Urothelium cell line (cell line): ENCODE measurements at places on chromosomes 7 and 10.

- no peak for DNase-seq
Observed at GRCh38 chr7:8765374-8765773, 332.0 kb downstream of the NXPH1 start.

DNA sequence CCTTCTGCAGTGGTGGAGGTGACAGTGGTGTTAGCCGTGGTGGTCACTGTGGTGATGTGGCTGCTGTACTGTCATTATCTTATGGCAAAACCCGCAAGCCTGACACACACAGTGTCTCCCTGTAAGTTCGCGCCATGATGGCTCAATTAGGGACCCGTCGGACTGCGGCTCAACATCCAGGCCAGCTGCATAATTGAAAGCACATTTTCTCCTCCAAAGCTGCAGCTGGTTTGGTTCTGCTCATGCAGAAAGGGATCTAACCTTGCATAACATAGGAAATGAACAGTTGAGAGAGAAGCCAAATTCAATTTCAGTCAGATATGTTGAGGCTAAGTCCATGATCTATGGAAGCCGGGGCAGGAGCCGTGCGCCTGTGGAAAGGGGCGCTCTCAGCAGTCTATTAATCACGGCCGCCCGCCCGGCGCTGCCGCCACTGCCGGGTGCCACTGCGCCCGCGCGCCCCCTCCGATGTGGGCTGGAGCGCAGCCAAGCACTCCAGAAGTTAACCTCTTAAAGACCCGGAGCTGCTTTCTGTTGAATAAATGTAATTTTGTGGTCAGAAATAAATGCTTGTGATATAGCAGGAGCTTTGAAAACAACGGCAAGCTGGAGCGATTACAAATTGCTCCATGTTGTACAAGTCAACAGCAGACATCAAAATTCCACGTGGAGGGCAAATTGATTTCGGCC, 227.7 kb downstream of the CUX1 start:
- peak; percentile 86 for DNase-seq

DNA sequence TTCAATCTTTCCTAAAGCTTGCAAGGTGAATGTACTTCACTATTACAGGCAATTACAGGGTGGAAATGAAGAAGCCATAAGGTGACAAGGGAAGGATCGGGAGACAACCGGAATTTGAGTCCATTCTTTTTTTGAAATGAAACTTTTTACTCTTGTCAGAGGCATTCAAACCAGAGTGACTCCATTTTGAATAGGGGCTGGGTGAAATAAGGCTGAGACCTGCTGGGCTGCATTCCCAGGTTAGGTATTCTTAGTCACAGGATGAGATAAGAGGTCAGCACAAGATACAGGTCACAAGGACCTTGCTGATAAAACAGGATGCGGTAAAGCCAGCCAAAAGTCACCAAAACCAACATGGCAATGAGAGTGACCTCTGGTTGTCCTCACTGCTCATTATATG, 363.3 kb downstream of the TYW1 start:
- DNase-seq, result no peak

DNA sequence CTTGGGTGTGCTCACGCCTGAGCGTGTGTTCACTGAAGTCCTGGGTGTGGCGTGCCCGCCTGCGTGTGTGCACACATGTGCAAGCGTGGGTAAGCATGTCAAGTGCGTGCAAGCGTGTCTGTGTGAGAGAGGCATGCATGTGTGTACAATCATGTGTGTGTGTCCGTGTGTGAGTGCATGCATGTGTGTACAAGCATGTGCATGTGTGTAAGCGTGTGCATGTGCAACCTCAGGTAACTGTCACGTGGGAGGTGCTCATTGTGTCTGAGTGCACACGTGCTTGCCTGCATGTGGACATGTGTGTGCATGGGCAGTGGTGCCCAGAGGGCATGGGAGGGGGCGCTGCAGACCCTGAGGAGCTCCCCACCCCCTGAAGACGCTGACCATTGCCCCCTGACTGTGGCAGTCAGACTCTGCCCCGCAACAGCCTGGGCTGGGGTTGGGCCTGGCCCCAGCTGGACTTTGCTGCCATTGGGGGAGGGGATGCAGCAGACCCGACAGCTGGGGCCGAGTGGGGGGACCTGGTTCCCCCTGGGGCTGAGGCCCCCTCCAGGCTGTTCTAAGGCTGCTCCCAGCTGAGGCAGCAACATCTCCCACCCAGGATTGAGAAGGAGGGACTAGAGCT, 88.1 kb downstream of the UNCX start:
- DNase-seq, result no peak

DNA sequence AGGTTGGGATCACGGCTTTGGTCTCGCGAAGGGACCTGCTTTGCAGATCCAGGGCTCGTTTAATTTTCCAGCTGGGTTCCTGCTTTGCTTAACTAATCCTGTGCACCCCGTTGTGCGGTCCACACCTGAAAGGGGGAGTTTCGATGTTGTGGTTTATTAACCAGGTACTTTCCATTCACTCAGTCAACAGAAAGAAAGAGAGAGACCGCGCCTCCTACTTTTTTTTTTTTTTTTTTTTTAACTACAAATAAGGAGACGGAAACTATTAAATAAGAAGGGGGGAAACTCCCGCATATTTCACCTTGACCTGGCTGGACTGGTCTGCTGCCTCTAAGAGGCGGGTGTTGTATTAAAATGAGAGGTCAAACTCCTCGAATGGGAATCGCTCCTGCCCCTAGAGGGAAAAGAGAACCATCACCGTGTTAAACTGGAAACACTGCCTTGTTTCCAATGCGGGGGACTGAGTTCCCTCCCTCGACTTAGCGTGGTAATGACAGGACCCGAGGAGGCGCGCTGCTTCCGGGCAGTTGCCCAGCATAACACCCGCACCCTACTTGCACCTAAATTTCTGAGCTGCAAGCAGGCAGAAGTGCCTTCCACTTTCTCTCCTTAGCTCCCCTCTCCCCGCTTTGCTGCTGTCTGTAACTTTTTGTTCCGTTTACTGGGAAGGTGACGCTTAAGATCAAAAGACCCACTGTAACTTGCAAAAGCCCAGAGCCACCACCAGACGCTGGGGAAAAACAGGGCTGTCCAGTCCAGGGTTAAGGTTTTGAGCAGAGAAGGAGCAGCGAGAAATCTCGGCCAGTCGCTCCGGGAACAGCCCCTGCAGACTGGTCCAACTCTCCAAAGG, 1.1 kb upstream of the ITGB8 start:
- peak; percentile 76 for DNase-seq

DNA sequence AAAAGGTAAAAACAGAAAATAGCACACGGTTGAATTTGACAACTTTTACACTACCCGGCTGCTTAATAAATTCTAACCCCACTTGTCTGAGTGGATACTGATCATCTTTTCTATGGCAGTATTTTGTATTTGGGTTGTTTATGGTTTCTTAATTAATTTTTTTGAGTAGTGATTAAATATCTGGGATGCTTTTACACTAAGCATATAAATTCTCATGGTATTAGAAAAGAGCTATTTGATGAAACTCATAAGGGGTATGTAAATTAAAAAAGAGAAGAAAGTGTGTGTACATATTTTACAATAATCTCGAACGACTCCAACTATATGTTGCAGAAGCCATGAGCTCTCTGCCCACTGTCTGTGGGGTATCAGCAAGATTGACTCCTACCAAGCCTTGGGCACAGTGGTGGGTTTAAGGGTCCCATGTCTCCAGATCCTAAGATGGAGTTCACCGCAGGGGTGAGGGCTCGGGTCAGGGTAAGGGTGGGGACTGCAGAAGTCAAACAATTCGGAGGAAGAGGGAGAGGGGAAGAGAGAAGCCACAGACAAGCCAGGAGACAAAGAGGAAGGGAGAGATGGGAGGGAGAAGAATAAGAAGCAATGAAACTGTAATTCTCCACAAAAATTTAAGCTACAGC, 7.6 kb upstream of the HOXA13 start:
- DNase-seq, result no peak

DNA sequence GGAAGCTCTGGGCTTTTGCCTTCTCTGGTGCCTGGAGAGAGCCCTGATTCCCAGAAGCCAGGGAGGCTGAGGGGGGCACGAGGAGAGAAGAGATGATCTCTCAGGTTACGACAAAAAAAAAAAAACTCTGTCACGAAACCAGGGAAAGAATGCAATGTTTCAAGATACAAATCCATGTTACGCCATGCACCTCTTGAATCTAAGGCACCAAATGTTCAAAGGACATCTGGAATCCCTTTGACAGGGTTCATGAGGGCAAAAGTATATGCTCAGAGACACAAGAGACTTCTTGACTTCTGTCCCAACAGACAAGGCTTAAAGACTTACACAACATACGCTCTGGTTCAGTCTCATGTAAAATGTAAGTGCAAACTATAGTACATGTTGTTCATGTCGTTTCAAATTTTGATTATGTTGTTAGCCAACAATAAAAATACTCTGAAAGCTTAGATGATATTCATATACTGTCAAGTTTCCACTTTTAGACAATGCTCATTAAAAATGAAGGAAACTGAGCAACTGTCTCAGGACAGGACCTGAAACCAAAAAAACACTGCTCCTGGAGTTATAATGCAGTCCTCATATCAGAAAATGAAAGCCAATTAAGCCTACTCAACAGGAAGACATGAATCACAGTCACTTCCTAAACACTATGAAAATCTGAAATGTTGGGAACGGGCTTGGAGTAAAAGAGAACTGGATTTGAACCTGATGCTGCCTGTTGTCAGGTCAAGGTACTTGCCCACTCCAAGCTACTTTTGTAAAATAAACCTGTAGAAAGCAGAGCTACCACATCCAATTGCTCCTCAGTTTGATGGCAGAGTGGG, 72.3 kb downstream of the CHCHD3 start:
- DNase-seq, result no peak

DNA sequence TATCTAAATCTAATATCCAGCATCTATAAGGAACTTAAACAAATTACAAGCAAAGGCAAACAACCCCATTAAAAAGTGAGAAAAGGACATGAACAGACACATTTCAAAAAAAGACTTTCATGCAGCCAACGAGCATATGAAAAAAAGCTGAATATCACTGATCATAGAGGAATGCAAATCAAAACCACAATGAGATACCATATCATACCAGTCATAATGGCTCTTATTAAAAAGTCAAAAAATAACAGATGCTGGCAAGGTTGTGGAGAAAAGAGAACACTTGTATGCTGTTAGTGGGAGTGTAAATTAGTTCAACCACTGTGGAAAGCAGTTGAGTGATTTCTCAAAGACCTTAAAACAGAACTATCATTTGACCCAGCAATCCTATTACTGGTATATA, 334.4 kb upstream of the CACNA2D1 start:
- no peak for DNase-seq

- DNase-seq, result no peak
Observed at GRCh38 chr7:89687211-89687610, 467.1 kb upstream of the STEAP1 start.

DNA sequence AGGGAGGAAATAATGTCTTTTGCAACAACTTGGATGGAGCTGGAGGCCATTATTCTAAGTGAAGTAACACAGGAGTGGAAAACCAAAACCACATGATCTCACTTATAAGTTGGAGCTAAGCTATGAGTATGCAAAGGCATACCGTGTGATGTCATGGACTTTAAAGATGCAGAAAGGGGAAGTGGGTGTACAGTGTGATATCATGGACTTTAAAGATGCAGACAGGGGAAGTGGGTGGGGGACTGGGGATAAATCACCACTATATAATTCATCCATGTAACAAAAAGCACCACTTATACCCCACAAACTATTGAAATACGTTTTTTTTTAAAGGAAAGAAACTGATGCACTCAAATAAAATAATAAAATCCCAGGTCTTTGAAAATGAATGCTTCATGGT, 29.5 kb downstream of the LYZL2 start:
- no peak for DNase-seq

DNA sequence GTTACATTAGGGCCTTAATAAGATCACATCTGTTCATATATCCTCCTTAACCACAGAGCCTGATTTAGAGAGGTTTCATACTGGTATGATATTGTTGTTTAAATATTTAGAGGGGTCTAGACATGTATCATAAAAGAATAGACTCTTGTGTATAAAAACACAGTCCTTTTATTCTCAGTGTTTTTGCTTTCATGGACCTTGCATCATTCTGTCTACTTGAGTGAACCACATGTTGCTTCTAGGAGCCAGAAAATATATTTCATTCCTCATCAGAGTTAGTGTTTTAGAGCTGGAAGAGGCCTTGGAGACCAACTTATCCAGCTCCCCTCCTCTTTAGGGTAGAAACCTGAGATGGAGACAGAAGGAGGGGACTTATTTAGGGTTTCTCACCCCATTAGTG, 312.8 kb downstream of the LRMDA start:
- DNase-seq, result no peak

DNA sequence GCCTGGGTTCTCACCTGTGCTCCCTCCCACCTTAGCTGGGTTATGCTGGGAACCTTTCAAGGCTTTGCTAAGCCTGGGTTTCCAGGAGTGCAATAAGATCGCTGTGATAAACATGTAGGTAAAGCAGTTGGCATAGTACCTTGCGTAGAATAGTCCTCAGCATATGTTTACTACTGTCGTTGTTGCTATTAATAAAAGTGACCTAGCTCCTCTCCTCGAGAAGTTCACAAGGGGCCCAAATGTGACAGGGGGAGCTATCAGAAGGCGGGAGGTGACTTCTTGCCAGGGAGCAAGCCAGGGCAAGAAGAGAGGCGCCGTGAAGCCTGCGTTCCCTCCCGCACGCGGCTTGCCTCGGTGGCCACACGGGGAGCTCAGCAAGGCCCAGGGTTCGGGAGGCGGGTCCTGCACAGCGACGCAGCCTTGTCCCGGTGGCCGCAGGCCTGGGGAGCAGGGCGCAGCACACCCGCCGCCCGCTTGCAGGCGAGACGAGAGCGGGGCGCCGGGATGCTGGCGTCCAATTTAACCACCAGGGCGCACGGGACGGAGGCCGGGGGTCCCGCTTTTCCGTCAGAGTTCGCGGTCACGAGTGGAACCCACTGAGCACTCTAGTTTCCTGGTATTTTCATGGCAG, 106.2 kb downstream of the SNX10 start:
- DNase-seq, result peak; percentile 72

DNA sequence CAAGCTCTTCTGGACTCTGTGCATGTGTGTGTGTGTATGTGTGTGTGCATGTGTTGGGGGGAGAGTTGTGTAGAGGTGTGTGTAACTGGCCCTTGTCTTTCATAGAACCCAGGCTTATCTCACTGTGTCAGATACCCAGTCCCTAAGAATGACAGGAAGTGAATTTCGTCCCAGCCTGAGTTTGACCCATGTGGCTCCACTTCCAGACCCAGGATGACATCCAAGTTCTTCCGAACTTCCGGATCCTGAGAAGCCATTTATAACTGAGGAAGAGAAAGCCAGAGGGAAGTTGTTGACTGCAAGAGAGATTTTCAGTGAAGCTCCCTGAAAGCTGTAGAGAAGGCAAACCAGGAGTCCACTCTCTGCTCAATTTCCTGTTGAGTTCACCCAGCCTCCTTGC, 53.2 kb downstream of the ADRB1 start:
- no peak for DNase-seq
